Stimulated activated CD4-positive, alpha-beta T cell treated with anti-CD3 and anti-CD28 coated beads, TNF-alpha, amount 100 ng/mL, for 4 hours (primary cell): ENCODE measurements at places on chromosomes 2 and 18.

DNA sequence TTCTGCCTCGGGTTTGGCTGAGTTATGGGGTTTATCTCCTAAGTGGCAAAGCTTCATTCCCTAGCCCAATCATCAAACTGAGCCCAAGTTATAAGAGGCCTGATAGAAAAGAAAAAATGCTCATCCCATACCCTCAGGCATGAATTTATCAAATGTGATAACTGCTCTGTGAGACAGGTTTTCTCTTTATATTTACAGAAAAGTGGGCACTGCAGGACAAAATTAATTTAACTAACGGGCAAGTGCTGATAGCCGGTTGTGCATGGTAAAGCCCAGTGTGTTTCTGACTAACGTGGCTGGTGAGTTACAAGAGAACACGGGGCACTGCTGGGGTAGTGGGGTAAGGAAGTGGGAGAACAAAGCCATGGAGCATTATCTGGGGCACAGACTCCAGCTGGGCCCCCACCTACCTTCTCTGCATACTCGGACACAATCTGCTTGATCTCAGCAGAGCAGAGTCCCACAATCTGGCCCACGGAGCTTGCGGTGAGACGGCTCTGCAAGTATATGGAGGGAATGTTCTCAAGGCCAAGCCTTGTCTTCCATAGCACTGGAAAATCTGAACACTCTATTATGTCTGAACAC lies 40.3 kb downstream of the CCDC93 start:
- no peak for DNase-seq

- DNase-seq, result no peak
Observed at GRCh38 chr2:2913601-2914120, 464.0 kb downstream of the EIPR1 start.

DNA sequence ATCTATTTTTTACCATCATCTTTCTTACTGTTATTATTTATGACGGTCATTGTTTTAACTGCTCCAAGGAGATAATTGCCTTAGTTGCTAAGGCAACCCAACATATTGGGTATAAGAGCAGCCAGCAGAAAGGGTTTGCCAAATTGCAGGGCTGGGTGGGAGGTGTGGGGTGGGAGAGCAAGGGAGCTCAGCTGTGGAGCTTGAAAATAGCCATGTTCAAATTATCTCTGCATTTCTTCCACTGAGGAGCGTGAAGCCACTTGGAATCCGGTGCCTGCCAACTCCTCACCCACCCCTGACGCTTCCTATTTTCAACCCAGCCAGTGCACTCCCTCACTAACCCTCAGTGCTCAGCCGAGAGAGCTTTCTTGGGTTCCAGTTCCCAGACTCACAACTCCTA lies 60.8 kb downstream of the SETBP1 start:
- no peak for DNase-seq

DNA sequence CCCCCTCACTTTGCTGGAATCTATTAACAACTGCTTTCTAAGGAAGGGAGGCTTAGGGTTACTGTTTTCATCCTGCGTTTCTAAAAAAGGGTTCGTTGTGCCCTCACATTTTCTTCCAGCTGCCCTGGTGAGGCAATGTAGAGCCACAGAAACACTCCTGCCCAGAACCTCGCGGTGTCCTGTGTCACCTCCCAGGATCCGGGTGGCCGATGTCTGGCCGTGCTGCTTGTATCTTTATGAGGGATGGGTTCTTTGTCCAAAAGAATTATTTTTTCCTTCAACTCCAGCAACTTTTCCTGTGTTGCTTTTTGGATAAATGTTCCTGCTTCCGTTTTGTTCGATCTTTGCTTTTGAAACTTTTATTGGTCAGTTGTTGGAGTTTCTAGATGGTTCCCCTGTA lies 291.8 kb upstream of the HS6ST1 start:
- no peak for DNase-seq

DNA sequence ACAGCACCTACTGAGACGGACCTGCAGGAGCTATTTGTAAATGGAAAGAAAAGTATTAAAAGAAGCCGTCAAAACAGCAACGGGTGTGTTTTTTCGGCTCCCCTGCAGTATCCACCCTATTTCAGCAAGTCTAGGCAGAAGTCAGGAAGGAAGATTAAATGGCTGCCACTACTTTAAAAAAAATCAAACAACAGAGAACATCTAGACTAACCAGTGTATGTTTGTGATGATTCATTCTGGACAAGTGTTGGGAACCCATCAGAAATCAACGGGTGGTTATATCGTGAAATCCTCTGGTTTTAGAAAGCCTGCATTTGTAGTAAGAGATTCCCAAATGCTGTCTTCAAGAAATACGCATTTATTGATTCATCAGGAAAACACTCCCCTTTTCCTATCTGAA lies 9.0 kb downstream of the PMAIP1 start:
- DNase-seq, result no peak

DNA sequence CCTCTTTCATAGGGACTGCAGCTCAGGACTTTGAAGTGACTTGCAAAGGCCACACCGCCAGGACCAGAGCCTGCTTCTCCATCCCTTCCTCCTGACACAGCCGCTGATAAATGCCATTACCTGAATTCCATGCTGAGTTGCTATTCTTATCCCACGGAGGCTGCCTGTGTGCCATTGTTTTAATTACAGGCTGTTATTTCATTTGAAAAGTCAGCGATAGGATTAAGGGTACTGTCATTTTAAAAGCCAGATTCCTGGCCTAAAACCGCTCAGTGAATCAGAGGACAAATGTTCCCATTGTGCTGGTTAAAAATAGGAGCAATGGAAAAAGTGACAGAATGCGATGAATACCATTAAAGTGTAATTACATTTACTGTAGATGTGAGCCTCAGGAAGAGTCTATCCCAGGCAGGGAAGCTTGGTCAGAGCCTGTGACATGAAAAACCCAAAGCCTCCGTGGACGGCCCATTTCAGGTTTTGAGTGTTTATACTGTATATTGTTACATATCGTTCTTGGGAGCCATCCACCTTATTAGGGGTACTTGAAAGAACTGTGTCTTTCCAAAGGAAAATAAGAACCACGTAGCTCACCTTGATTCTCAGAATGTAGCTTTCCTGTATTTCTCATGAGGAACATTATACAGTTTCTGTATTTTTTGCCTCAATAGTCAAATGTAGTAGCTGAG lies 41.3 kb downstream of the PDCL3 start:
- DNase-seq, result no peak

GRCh38 chr2:96554293-96555145 lies 18.0 kb downstream of the ARID5A start:
- peak; percentile 53 for DNase-seq

GRCh38 chr2:152055366-152056108 lies 43.3 kb downstream of the CACNB4 start:
- no peak for DNase-seq

- no peak for DNase-seq
Observed at GRCh38 chr2:8437228-8437948, 244.5 kb upstream of the ID2 start.

- DNase-seq, result no peak
Observed at GRCh38 chr18:59208602-59209125, 11.3 kb upstream of the GRP start.

GRCh38 chr18:49677081-49677480 lies 115.2 kb downstream of the LIPG start:
- no peak for DNase-seq

- DNase-seq, result no peak
Observed at GRCh38 chr2:156779416-156780120, 343.4 kb downstream of the GPD2 start.

DNA sequence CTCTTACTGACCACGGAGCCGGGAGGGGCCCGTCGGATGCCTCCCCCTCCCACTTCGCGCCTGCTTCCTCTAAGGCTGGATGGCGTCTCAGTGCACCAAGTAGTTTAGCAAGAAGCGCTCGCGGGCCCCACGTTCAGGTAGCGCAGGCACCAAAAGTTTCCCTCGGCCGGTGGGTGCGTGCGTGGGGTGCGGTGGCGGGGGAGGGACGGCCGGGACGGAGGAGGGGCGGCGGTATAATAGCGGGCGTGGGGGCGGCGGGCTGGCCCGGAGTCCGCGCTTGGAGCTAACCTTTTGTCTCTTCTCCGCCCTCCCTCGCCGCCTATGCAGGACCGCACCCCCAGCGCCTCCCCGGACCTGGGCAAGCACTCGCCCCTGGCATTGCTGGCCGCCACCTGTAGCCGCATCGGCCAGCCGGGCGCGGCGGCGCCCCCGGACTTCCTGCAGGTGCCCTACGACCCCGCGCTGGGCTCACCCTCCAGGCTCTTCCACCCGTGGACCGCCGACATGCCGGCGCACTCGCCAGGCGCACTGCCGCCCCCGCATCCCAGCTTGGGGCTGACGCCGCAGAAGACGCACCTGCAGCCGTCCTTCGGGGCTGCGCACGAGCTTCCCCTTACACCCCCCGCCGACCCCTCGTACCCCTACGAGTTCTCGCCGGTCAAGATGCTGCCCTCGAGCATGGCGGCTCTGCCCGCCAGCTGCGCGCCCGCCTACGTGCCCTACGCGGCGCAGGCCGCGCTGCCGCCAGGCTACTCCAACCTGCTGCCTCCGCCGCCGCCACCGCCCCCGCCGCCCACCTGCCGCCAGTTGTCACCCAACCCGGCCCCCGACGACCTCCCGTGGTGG lies 1.0 kb downstream of the SP5 start:
- no peak for DNase-seq

- DNase-seq, result no peak
Observed at GRCh38 chr2:101961338-101962191, 30.2 kb upstream of the IL1R2 start.

- no peak for DNase-seq
Observed at GRCh38 chr2:187429989-187430388, 18.1 kb downstream of the CALCRL start.

GRCh38 chr2:97617911-97618310 lies 28.0 kb upstream of the COX5B start:
- DNase-seq, result no peak

GRCh38 chr2:100580367-100581276 lies 17.8 kb downstream of the PDCL3 start:
- DNase-seq, result no peak

GRCh38 chr2:171547720-171548119 lies 25.4 kb downstream of the CYBRD1 start:
- no peak for DNase-seq

DNA sequence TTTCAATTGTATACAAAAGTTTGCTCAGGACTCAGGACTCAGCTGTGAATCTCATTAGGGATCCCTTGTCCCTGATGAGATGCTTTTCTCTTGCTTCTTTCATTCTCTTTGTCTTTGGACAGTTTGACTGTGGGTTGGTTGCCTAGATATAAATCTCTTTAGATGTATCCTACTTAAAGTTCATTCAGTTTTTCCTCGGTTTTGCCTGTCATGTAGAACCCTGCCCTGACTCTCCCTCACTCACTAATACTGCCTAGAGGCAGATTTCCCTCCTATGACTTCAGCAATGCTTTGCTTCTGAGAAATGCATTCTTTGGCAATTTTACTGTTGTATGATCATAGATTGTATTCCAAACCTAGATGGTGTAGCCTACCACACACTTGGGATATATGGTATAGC lies 421.4 kb upstream of the TCF4 start:
- no peak for DNase-seq

DNA sequence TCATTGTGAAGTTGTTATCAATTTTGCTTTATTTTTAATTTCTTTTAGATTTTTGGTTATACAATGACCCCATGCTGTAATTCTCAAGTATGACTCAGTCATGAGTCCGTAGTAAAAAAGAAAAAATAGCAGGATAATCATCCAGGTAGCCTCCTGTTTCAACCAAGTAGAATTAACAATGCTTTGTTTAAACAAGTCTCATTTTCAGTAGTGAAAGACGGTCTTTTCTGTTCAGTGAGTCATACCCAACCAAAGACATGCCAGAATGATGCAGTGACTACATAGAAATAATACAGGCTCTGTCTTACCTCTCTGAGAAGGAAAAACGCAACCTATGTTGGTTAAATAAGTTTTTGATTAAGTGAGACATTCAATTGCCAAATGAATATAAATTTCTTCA lies 67.8 kb upstream of the DSC1 start:
- no peak for DNase-seq

DNA sequence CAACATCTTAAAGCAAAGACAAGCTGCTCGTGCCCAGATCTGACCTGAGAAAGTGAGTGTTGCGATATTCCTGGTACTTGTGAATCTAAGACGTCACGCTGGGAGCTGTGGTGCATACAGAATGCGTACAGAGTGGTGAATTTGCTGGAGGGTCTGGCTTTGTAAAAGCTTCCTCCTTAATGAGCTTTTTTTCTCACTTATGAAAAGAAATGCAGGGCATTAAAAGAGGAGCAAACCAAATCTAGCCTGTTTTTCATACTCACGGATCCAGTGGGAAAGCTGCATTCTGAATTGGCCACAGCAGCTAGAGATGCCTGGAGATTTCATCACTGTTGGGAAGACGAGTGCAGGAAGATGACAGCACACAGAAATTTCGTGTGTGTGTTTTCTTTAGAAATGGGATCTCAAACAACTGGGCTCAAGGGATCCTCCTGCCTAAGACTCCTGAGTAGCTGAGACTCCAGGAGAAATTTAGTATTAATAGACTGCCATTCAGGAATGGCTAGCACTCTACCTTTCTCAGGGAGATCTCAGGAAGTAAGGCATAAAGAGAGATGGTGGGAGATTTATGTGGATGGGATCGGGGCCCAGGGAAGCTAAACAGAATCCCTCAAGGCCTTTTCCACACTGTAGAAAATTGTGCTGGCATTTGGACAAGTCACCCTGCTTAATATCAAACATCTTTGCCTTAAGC lies 181.3 kb downstream of the ALPK2 start:
- DNase-seq, result no peak

- no peak for DNase-seq
Observed at GRCh38 chr2:26179446-26179913, 6.6 kb downstream of the GAREM2 start.

DNA sequence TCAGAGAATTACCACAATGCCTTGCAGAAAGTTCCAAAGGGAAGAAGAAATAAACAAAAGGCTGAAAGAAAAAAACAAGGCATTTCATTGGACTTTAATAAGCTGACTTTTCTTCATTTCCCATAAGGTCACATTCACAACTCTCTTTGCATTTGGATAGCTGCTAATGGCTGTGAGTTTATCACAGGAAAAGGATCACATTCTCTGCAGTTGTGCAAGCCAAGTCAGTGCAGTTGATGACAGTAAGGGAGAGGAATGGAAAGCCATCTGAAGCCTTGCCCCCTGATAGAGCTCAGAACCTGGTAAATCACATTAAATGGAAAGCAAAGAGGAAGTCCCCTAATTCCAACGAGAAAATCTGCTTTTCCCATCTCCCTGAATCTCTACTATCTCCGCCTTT lies 950.6 kb downstream of the CNTNAP5 start:
- DNase-seq, result no peak

DNA sequence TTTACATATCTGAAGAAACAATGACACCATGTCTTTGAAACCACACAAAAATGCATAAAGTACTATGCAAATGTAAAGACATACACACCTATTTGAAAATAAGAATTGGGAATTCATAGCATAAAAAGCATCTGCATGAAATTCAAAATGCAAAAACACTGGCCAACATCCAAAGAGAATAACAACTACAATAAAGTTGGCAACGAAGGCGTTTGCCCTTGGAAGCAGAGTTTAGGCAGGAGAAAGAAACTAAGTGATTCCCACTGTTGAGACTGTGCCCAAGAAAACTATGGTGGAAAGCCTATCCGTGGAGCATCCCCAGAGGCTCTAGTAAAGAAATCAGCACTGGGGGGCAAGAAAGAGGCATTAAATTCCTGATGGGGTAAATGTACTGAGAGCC lies 292.8 kb downstream of the RIT2 start:
- DNase-seq, result no peak

GRCh38 chr18:31979714-31980113 lies 36.8 kb upstream of the TRAPPC8 start:
- DNase-seq, result no peak

- DNase-seq, result no peak
Observed at GRCh38 chr2:72026819-72027425, 120.7 kb downstream of the CYP26B1 start.
